ENCODE measurements at places on chromosomes 2 and 18.

GRCh38 chr2:28392297-28393113 lies at the start of gene FOSL2:
Gene FOSL2 (plus strand): TSS chr2:28392858. CDS start chr2:28393721, 863 bp downstream.
- peak; percentile 90 for DNase-seq

- no peak for DNase-seq
Measured at GRCh38 chr2:101790416-101790815, 92.9 kb downstream of the MAP4K4 start.

GRCh38 chr18:67194886-67195285 lies 321.6 kb downstream of the DSEL start:
- no peak for DNase-seq

DNA sequence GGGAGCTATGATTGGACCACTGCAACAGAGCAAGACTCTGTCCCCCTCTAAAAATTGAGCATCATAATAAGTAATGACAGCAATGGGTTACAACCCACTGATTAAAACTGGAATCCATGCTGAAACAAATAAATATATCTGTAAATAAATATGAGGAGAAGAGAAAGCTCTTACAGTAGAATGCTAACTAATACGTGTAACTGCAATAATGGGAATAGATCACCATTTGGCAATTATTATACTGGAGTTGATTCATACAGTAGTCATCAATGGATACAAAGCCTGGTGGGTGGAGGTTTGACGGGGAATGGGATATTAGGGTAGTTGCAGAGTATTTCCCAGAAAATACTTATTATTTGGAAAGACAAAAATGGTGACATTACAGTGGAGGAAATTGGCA lies 6.1 kb upstream of the INO80B start:
- DNase-seq = no peak

DNA sequence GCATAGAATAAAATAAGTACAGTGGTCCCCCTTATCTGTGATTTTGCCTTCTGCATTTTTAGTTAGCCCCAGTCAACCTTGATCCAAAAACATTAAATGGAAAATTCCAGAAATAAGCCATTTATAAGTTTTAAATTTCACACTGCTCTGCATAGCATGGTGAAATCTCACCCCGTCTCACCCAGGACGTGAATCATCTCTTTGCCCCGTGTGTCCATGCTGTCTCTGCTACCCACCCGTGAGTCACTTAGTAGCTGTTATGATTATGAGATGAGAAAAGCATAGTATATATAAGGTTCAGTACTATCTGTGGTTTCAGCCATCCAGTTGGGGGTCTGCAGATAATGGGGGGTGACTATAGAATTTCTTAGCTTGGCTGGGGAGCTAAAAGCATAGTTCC lies 67.3 kb downstream of the RHBDD1 start:
- DNase-seq = peak; percentile 6

GRCh38 chr18:48889115-48889941 lies 61.4 kb downstream of the SMAD7 start:
- no peak for DNase-seq

DNA sequence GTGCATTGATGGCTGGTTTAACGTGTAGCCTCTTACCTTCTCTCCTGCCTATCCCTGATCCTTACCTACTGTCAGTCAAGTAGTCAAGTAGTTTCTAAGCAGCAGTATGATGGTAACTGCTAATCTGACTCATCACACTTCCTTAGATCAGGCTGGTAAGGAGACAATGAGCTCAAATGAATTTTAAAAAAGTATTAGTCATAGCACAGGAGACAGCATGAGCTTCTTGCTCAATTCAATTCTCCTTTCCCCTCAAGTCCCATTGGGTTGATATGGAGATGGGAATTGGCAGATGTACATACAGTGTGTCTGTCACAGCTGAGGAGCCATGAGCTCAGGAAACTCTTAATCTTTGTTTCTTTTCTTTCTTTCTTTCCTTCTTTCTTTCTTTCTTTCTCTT lies 799.7 kb downstream of the LRP1B start:
- no peak for DNase-seq

DNA sequence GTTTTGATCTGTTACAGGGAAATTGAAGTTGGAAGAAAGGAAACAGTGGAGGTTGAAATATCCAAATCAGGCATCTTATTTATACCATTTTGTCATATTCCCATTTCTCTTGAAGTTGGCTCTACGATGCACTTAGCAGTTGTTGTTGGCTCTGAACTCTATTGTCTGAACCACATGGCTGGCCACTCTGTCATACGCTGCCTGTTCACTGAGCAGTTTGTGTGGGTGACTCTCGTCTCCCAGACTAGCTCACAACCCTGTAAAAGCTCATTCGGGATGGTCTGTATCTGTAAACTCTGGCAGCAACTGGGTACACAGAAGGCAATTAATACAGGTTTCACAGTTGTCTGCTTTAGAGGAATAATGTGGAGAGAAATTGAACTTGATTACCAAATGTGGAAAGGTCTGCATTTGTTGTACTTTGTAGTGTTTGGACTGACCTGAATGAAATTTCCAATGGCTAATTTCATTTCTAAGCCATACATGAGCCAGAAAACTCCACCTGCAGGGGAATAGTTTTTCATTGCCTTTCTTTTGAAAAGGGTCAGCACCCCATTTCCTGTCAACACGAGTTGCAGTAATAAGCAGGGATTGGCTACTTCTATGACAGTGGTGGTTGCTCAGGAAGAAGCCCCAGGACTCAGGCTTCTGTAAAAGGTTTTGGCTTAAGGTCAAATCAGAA lies 378.2 kb downstream of the OSR1 start:
- DNase-seq = no peak

DNA sequence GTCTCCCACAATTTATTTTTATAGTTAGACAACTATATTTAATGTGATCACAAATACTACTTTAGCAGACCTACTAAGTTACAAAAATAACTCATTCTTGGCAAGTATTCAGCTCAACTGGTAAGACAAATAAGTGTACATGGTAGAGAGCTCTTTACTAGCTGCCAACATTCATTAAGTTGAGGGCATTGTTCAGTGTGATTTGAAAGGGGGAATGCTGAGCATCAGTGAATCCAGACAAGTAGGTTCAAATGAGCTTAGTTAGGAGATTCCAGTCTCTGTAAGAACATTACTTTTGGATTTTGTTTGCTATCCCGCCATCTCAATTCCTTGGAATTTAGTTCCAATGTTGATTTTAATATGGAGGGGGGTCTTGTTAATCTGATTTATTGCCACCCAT lies 187.3 kb upstream of the LYPD1 start:
- DNase-seq = no peak

DNA sequence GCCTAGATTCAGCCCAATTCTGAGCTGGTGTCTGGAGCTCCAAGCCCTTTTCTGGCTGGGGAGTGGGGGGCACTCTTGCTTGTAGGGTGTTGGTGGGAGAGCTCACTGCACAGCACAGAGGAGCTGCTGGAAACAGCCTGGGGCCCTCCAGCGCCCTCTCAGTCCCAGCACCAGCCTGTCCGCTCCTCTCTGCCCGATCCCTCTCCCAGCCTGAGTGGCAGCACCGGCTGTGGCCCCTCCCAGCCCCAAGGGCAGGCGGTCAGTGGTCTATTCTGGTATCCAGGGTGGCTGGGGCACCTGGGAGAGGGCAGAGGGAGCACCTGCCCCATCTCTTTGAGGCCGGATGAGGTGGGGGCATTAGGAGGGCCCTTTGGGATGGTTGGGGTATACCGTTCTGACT lies 13.2 kb upstream of the DES start:
- DNase-seq = no peak
